ENCODE measurements at places on chromosomes 7 and 10. TPM values are rescaled to one million over a fixed set of nuclear protein-coding genes. Genes with fewer than 3 reads are reported as not detected.

Gene ABLIM1
- polyA plus RNA-seq: 108 TPM

Gene TES
- 85.6 TPM for polyA plus RNA-seq

Gene FRMPD2
- 0.58 TPM for polyA plus RNA-seq

DNA sequence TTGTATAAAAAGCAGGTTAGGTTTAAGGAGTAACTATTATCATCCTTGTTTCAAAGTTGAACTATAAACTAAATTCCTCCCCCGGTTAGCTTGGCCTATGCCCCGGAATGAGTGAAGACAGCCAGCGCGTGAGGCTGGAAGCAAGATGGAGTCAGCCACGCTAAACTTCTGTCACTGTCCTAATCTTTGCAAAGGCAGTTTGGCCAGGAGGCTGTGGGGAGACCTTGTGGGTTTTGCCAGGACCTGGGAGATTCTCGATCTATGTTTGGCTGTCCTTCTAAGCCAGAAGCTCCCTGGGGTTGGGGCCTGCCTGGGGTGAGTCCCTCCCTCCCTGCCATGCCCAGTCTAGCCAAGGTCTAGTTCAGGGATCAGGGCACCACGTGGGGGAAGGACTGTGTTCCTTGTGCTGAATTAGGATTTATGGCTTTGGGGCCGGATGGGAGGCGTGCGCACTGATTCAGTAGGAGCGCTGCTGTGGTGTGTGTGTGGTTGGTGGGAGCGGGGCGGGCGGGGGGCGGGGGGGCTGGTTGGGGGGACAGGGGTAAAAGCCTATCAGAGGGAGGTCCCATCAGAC, 871 bp upstream of the GTF2IRD1 start:
- DNase-seq: no peak

GRCh38 chr10:101803511-101803910, 14.7 kb downstream of the OGA start:
- no peak for DNase-seq

GRCh38 chr7:82469207-82469606, 25.6 kb upstream of the CACNA2D1 start:
- no peak for DNase-seq

GRCh38 chr7:16422103-16422435, 731 bp upstream of the CRPPA start:
- no peak for DNase-seq

GRCh38 chr7:80218723-80219122, 84.1 kb downstream of the GNAI1 start:
- DNase-seq: no peak

GRCh38 chr10:97708976-97709946, 4.3 kb upstream of the MARVELD1 start:
- no peak for DNase-seq

Data from right renal pelvis (tissue), 4 donors.